Small intestine (tissue), 16 donors: ENCODE measurements at places on chromosomes 1 and 21.

GRCh38 chr1:162056043-162056442 is 13.4 kb upstream of the NOS1AP start:
- peak; percentile 70 for DNase-seq

- no peak for DNase-seq
Measured at GRCh38 chr1:54990916-54991315, 7.8 kb upstream of the BSND start.

GRCh38 chr1:240074422-240074821 is 17.3 kb upstream of the FMN2 start:
- DNase-seq: no peak

DNA sequence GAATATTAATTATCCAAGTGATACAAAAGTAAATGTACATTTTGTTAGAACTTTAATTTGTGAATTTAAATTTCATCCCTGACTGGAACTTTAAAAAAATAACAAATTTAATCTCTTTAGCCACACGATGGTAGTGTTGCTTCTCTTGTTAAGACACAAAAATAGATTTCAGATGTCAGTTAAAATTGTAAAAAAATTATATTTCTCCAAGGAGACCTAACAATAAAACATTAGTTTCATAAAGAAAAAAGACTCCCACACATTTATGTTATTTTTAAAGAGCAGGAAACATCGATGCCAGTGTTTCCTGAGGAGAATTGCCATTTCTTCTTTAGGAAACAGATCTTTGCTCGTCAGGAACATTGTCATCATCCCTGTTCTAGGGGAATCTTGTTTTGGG is 74.0 kb upstream of the DEPDC1 start:
- no peak for DNase-seq

- no peak for DNase-seq
Measured at GRCh38 chr1:58933599-58933926, 149.7 kb upstream of the JUN start.

DNA sequence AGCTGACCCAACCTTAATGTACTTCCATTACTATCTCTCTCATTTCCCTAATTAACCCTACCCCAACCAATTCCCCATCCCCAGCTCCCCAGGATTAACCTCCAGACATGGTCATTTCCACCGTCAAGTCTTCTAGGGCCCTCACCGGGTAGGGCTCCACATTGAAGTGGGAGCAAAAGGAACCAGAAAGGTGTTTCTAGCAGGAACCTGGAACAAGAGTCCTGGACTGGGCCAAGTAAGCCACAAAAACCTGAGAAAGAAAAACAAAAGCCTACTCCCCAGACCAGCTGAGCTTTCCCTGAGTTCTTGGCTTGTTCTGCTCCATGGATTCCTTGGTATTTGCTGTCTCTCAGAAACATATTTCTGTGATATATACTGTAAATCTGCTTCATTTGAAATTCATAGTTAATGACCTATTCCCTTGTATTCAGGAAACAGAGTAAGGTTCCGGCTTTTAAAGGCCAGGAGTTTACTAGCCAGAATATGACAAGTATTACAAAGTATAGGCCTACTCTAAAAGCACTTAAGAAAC is 58.4 kb downstream of the SYF2 start:
- no peak for DNase-seq

DNA sequence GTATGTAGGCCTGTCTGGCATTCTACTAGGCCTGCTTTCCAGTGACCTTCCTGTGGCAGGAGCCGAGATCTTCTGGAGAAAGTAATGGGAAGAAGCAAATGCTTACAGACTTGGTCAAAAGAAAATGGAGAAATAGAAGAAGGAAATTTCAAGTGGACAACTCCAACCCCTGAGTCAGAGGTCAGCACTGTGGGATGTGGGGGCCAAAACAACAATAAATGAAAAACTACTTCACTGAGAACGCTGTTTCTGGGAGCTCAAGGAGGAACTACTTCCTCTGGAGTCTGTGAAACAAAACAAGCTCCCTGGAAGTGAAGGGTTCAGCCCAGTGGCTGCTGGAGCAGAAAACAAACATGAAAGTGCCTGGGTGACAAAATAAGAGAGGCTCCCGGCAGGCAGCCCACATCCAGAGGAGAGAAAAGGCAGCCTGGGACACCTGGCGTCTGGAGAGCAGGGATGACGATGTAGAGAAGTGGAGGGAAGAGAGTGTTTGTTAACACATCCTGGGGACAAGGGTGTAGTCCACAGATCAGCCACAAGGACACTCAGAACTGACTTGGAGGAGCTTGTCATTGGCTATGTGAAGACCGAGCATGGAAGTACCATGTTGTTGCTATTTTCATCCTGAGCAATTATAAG is 355.2 kb downstream of the SMYD3 start:
- DNase-seq: no peak

GRCh38 chr1:186487163-186487562 is 26.2 kb upstream of the PDC start:
- DNase-seq: no peak

DNA sequence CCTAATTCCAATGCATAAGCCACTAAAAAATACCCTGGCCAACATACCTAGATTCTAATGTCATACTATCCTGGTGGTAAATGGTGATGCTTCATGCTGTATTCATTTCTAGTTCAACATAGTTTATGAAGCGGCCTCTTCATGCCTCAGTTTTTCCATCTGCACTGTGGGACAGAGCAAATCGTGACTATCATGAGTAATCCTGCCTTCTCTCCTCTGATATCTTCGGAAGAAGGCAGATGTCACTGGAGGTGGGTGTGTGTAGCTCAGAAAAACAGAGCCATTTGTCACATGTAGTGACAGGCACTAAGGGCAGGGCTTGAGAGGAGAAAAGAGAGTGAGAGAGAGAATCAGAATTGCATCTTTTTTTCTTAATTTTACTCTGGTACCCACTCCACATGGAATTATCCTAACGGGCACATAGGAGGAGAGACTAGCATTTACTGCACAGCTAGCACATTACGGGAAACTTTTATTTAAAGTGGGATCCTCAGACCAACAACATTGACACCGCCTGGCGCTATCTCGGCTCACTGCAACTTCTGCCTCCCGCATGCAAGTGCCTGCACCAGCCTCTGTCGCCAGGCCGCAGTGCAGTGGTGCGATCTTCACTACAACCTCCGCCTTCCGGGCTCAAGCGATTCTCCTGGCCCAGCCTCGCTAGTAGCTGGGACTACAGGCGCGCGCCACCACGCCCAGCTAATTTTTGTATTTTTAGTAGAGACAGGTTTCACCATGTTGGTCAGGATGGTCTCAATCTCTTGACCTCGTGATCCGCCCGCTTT is 78.4 kb upstream of the KCNA3 start:
- DNase-seq: no peak

DNA sequence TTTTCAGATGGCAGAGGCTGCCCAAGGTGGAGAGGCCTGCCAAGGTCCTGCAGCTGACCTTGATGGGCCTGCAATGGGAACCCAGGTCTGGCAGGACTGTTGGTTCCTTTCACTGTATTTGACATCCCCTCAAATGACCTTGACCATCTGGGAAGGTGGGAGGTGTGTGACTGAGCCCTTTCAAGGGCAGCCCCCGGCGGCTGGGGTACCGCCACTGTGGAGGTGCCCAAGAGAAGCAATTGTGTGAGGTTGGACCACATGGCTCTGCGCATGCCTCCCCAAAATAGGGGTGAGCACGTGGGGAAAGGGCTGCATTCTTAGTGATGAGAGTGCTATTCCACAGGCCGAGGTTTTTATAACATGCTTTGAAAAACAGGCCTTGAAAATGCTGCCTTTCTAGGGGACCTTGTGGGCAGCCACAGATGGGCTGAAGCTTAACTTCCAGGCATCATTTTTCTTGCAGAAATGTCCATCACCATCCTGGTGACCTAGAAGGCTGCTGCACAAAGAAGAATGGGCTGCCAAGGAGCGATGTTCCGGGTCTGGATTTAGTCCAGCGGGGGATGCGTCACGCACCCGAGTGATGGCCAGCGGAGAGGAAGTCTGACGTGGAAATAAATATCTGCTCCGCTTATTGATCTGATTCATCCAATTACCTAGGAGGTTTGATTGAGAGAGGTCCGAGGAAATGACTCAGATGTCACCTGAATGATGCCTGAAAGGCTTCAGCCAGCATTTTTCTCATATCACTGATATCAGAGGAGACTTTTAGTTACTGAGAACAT is 16.5 kb upstream of the UTS2 start:
- DNase-seq: no peak

GRCh38 chr1:119139403-119139802 is 1.1 kb downstream of the WARS2 start:
- DNase-seq: peak; percentile 13
